ENCODE measurements at places on chromosomes 2 and 18. TPM values are rescaled to one million over a fixed set of nuclear protein-coding genes. Genes with fewer than 3 reads are reported as not detected.

Gene QPCT
- 1.5 TPM for total RNA-seq

Gene KRTCAP3
- total RNA-seq: not detected

Gene CROCC2
- total RNA-seq: not detected

Gene GKN1
- total RNA-seq: not detected

Gene RNF103
- 9.8 TPM for total RNA-seq

Gene LRP2
- not detected for total RNA-seq

Gene NOTO
- total RNA-seq: not detected

Gene EPB41L5
- 5.5 TPM for total RNA-seq

Gene TEX44
- total RNA-seq: not detected

Gene KCNJ13
- not detected for total RNA-seq

Gene RAB27B
- total RNA-seq: 1.3 TPM

Gene GREB1
- total RNA-seq: 0.17 TPM

Gene IL1B
- total RNA-seq: 0.45 TPM

Gene DQX1
- not detected for total RNA-seq

Gene NUP35
- total RNA-seq: 14.6 TPM
